ENCODE measurements at places on chromosomes 4 and X. TPM values are rescaled to one million over a fixed set of nuclear protein-coding genes. Genes with fewer than 3 reads are reported as not detected.

DNA sequence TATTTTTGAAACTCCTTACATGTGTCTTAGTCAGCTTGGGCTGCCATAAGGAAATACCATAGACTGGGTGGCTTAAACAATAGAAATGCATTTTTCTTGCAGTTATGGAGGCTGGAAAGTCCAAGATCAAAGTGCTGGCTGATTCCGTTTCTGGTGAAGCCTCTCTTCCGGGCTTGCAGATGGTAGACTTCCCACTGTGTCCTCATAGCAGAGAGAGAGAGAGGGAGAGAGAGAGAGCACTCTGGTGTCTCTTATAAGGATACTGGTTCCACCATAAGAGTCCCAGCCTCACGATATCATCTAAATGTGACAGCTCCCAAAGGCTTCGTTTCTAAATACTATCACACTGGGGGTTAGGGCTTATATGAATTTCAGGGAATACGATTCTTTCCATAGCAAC, 39.7 kb downstream of the ENPEP start:
- no peak for DNase-seq

DNA sequence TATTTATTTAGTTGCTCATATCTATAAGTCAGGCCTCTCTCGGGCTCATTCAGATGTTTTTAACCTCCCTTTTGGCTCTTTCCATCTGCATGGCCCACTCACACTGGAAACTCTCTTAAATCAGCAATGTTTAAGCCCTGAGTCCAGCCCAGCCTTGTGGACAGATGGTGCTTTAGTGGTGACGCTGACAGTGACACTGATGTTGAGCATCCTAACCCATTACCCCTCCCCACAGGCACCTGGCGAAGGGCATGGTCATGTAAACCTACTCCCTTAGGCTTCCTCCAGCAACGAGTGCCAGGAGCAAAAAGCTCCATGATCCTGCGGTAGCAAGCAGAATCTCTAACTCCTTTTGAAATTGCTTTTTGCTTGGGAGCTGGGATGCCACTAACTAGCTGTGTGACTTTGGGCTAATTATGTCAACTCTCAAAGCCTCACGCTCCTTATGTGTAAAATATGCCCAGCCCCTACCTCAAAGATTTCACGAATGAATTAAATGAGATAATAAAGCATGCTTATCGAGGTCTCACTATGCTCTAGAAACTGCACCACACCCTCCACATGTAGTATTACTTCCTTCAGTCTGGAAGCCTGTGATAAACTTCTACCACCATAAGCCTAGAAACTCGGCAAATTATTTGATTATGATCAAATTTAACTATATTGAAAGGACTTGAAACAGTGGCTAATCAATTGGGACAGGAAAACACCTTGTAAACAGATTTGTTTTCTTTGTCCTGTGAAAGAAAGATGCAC, 569.4 kb downstream of the BCOR start:
- DNase-seq: no peak

DNA sequence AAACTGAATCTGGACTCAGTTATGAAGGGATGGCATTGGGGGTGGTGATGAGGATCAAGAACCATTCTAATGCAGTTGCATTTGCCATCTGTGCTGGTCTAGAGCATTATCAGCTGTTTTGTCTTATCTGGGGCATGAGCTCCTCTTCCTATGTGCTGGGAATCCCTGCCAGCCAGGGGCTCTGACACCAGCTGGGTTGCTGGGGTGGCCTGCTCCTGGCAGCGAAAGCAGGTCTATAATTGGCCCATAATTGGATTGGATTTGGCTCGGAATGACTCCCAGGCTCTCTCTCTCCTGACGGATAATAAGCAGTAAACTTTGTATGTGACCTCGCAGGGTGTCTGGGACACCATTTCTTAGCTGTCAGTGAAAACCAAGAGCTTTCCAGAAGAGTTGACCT, 34.1 kb downstream of the SMPX start:
- DNase-seq: no peak

DNA sequence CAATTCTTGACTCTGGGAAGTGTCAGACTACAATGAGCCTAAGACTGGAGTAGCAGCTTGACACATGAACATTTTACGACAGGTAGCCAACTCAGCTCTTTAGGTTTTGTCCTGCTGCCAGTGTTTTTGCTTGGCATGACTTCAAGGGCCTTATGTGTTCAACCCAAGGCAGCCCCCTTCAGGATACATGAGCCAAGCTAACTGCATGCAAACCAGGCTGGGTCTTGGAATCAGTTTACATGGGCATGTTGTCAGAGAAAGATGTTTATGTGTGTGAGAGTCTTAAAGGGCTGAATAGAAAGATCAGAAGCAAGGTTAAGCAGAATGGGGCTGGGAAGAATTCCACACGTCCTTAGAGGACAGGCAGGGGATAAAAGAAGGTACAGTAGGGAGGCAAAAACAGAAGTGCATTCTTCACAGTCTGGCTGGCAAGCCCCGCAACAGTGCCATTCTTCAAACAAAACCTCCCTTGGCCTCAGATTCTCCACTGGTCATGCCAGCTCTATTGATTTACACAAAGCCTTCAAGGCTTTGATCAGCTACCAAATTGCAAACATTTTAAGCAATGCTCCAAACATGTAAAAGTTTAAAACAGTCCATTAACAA, 97.3 kb downstream of the NKX6-1 start:
- no peak for DNase-seq

- DNase-seq: no peak
Measured at GRCh38 chr4:145043306-145043705, 54.7 kb downstream of the ANAPC10 start.

DNA sequence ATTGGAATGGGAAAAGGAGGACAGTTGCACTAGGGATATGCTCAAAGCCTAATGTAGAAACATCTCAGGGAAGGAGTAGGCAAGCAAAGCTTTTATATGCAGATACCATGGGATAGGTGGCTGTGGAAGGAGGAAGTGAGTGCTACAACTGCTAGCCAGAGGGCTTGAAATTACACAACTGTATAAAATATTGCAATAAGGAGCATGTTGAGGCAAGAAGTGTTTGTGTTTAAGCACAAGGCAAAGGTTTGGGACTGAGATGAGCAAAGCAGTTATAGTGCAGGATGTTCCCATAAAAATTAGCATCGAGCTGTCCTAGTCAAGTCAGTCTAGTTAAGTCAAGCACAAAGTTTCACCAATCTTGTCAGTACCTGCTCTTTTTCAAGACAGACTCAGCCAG, 35.6 kb upstream of the DCAF8L1 start:
- DNase-seq: no peak

DNA sequence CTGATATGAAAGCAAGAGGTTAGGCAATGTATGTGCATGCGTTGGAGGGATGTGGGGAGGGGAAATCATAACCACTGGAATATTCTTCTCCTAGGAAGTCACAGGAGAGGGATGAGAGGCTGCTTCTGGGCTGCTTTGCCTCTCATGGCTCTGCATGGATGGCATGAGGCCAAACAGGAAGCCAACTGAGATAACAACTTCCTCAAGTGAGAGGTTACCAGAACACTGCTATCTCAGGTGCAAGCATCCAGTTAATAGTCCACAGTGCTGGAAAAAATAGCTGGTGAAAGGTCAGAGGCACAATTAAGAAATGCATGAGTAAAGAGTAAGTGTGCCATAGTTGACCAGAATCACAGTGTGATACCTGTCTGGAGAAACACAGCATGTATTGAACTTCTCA, 113.3 kb downstream of the ELOVL6 start:
- DNase-seq: no peak

DNA sequence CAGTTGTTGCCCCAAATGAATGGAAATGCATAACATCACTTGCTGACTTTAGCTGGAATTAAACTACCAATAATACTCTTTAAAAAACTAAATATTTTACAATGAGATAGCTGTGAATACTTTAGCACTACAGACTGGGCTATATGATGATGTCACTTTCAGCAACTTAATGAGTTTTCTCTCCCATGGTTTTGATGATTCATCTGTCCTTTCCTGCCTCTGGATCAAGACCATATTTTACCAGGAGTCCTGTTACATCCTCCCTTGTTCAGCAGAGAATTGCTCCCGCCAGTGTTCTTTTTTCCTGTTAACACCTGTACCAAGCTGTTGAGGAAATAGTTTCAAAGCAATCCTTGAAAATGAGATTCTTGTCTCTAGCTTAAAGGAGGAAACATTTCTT, 543.0 kb downstream of the SPRY1 start:
- no peak for DNase-seq

DNA sequence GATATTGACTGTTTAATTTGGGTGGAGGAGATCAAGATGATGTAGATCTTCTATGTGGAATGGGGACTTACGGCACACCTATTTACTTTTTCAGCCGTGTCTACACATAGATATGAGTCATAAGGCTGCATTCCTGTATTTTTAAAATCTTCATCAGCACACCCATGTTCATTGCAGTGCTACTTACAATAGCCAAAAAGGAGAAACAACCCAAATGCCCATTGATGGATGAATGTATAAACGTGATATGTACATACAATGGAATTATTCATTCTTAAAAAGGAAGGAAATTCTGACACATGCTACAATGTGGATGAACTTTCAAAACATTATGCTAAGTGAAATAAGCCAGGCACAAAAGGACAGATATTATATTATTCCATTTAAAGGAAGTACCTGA, 98.6 kb downstream of the AASDH start:
- DNase-seq: no peak

- no peak for DNase-seq
Measured at GRCh38 chr4:69757464-69757863, 3.0 kb downstream of the SULT1B1 start.

GRCh38 chr4:108649863-108650211, 562 bp upstream of the OSTC start:
- DNase-seq: no peak

GRCh38 chr4:25310066-25310802, 2.3 kb upstream of the ZCCHC4 start:
- DNase-seq: no peak

- no peak for DNase-seq
Measured at GRCh38 chrX:19446397-19446796, 68.9 kb downstream of the MAP3K15 start.

- no peak for DNase-seq
Measured at GRCh38 chrX:71636438-71637252, 18.3 kb upstream of the CXCR3 start.

DNA sequence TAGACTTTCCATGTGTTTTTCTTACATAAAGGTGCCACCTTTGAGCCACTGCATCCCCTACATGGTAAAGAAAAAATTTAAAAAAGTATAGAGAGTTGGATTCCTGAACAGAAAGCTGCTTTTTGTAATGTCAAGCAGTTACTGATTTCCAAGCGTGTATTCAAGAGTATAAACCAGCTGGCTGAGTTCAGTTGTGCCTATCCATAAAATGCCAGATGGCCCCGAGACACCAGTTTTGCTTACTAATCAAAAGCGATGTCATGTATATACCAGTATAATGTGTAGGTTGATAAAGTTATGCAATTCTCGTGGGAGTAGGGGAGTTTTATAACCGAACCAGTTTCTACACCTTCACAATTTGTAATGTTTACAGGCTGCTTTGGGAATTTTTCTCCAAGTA, 26.2 kb upstream of the PNPLA4 start:
- no peak for DNase-seq

DNA sequence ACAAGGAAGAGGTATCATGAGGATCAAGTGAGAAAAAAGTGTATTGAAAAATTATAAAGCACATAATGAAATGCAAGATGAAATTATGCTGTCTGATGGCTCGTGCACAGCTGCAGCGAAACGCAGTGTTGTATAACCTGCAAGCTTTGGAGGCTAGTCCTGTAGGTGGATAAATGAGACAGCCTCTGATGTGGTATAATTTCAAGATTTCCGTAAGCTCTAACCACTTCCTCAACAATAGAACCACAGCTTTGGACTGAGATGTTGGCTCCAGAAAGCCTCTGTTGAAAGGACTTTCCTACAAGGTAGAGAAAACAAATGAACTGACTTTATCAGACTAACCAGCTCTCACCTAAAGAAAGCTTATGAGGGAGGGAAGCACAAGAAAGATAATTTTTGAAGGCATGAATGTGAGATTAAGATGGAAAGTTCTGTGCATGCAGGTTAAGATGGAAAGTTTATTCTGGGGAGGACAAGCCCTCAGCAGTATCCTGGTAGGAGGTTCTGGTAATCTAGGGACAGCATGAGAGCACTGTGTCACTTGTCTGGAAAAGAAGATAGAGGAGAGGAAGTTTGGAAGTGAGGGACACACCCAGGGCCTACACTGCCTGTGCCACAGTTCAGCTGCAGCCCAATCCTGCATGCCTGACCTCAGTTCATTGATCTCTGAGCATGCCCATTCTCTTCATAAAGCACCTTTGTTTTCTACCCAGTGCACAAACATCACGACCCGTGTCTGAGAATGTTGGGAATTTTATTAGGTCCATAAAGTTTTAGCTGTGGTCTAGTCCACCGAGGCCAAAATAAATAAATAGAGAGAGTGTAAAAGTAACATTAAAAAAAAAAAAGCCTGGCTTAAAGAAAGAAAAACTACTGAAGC, 161.5 kb upstream of the SFRP2 start:
- DNase-seq: no peak

- no peak for DNase-seq
Measured at GRCh38 chr4:17763931-17764330, 17.5 kb downstream of the FAM184B start.

- DNase-seq: no peak
Measured at GRCh38 chr4:1204286-1204827, 32.0 kb upstream of the SPON2 start.

DNA sequence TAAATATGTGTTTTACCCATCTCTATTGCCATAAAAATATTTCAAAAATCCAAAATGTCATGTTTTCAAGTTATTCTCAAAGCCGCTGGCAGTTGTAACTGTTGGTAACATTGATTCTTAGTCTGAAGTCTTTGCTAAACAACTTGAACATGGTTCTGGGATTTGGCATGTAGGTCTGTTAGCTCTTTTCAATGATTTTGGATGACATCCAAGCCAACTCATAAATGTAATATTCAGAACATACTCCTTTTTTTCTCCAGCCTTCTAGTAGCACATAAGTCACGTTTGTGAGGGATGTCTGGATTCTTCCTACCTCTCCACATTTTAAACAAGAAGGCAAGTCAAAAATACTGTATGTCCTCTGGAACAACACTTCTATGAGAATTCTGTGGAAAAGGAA, 305.3 kb downstream of the PRR32 start:
- DNase-seq: no peak

- no peak for DNase-seq
Measured at GRCh38 chr4:21952549-21952948, 4.0 kb upstream of the KCNIP4 start.

- no peak for DNase-seq
Measured at GRCh38 chr4:26726655-26727387, 133.8 kb upstream of the STIM2 start.

DNA sequence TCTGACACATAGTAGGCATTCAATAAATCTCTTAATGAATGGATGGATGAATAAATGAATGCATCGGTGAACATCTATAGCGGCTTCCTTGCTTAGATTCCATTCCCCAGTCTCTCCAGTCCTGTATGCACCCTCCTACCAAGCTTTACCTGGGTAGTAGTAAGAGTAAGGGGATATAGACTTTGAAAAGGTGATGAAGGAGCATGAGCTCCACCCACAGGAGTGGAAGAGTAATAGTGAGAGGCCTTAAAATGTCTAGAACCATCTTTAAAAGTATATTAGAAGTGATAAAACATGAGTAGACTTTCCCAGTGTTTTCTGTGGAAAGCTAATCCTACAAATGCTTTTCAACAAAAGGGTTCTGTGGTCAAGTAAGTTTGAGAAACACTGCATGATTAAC, 35.5 kb upstream of the GPC3 start:
- no peak for DNase-seq

Gene NLRP2B
- total RNA-seq: not detected

Gene PCYT1B
- total RNA-seq: 0.47 TPM

Gene MAGEC1
- total RNA-seq: not detected

Gene PNMA6F
- not detected for total RNA-seq

Gene SPANXN3
- total RNA-seq: not detected

Gene ADH1C
- total RNA-seq: 0.36 TPM

Gene KDR
- total RNA-seq: 5.4 TPM

Gene KCND1
- 1.0 TPM for total RNA-seq

Measured in suprapubic skin (tissue), 4 donors.